ENCODE measurements at places on chromosomes 2 and 18. TPM values are rescaled to one million over a fixed set of nuclear protein-coding genes. Genes with fewer than 3 reads are reported as not detected.

Gene RNF152
- polyA plus RNA-seq: 13.6 TPM

DNA sequence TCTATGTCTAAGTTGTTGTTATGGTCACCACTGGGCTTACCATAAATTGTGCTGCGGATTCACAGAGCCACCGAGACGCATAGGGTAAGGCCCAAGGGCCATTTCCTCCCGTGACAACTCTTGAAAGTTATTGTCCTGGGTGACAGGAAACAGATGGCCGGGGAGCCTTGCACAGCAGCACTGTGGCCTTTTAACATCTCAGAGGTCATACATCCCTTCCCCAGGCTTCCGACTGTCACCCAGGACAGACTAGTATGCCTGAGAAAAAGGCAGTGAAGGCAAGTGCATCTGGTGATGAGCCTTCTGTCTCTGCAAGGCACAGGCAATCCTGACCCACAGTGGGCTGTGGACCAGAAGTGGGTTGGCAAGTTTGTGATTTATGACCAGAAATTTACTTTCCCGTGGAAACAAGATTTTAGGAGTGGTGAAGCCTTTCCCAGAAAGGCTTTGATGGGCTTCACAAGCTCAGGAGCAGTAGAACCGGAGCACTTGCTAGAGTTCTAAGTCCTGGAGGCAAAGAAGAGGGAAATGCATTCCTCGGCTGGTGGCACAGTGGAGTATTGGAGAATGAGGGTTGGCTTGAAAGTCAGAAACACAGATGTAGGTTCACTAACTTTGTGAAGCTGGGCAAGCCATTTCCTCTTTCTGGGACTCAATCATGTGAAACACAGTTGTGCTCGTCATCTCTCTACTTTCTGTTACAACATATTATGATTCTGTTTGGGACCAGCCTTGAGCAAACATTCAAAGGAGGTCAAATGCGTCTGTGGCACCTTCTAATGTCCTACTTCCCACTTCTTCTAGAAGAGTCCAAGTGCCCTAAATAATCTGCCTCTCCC lies 2.0 kb upstream of the CAPN14 start:
- H3K27me3 ChIP-seq: no peaks in the 10 kb centered on the region
- H3K4me1 ChIP-seq: no peaks in the 10 kb centered on the region
- no peak for DNase-seq
- no peaks in the 10 kb centered on the region for H3K36me3 ChIP-seq
- H3K4me3 ChIP-seq: no peak overlapping the region

- H3K4me1 ChIP-seq: no peaks in the 10 kb centered on the region
- H3K27ac ChIP-seq: no peak overlapping the region
- H3K27me3 ChIP-seq: no peaks in the 10 kb centered on the region
- no peaks in the 10 kb centered on the region for H3K36me3 ChIP-seq
- H3K4me3 ChIP-seq: no peak overlapping the region
- DNase-seq: no peak
Observed at GRCh38 chr2:101858910-101859309, 132.8 kb upstream of the IL1R2 start.

Gene ANKZF1
- polyA plus RNA-seq: 54.7 TPM

Gene UNC80
- polyA plus RNA-seq: 1.7 TPM

GRCh38 chr2:54595999-54596902 lies 127.2 kb upstream of the EML6 start:
- H3K27ac ChIP-seq: peak overlapping the region; percentile 78
- H3K4me1 ChIP-seq: peaks cover 26% of the 10 kb centered on the region
- H3K27me3 ChIP-seq: no peaks in the 10 kb centered on the region
- DNase-seq: no peak

- no peak for DNase-seq
- H3K4me3 ChIP-seq: no peak overlapping the region
- H3K27me3 ChIP-seq: peaks cover 22% of the 10 kb centered on the region
- H3K36me3 ChIP-seq: no peaks in the 10 kb centered on the region
- H3K4me1 ChIP-seq: no peaks in the 10 kb centered on the region
Observed at GRCh38 chr2:236816197-236817170, 246.9 kb downstream of the ACKR3 start.

Gene GPR39
- polyA plus RNA-seq: 4.2 TPM

GRCh38 chr18:52602820-52603219 lies 262.8 kb downstream of the DCC start:
- no peak for DNase-seq
- no peaks in the 10 kb centered on the region for H3K27me3 ChIP-seq
- H3K4me1 ChIP-seq: no peaks in the 10 kb centered on the region
- no peaks in the 10 kb centered on the region for H3K36me3 ChIP-seq
